Activated CD8-positive, alpha-beta memory T cell treated with anti-CD3 and anti-CD28 coated beads for 24 hours (primary cell): ENCODE measurements at places on chromosomes 3 and 15.

DNA sequence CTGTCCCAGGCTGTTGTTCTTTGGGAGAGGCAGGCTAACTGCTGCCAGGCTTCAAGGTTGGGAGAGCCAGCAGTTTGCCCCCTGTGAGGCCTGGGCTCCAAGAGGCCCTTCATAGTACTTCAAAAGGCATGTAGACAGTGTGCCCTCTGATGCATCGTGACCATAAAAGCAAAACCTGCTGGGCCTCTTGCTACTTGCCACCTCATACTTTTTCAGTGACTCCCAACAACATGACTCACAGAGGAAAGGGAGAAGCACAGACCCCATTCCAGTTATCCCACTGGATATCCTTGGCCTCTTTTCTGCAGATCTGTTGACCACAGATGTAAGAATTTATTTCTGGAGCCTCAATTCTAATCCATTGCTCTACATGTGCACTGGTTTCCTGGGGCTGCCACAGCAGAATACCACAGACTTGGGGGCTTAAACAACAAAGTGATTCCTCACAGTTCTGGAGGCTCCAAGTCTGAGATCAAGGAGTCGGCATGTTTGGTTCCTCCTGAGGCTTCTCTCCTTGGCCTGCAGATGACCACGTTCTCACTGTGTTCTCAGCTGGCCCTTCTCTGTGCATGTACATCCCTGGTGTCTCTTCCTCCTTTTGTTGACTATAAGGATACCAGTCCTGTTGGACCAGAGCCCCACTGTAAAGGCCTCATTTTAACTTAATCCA, 8.9 kb upstream of the NSMCE3 start:
- no peak for DNase-seq

GRCh38 chr15:89098281-89098680, 10.0 kb downstream of the ABHD2 start:
- no peak for DNase-seq

GRCh38 chr15:89673165-89673512, 6.0 kb downstream of the PLIN1 start:
- DNase-seq: no peak

DNA sequence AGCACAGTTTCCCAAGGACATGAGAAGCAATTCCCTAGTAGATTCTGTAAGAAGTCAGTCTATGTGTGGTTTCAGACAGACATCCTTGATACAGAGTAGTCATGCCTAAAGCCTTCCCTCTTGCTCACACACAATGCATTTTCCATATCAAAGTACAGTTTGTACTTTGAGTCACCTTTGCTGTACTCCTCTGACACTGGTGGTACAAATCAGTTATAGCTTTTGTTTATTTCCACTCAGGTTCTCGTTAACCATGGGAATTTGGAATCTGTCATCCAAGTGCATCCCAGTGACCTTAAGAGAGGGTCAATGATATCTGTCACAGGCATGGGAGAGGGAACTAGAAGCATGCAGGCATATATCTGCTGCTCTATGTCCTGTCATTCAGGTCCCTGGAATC, 3.6 kb upstream of the GNB4 start:
- no peak for DNase-seq

GRCh38 chr3:64825404-64826120, 137.8 kb upstream of the ADAMTS9 start:
- no peak for DNase-seq

GRCh38 chr3:155643581-155644165, 101.2 kb downstream of the PLCH1 start:
- no peak for DNase-seq

DNA sequence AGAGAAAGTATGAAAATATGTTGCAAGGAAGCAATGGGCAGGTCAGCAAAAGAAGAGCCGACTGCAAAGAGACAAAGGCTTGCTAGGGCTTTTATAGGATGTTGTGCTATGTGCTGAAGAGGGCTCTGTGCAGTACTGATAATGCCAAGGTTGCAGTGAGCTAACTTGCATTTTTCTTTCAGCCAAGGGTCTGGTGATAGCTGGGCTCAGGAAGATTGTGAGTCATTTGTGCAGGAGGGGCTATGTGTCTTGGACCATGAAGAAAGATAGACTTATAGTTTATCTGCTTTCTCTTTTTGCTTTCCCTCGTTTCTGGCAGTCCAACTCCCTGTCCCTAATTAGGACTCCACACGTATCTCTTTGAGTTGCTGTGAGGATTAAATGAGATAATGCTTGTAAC, 64.5 kb upstream of the LRIG1 start:
- no peak for DNase-seq

DNA sequence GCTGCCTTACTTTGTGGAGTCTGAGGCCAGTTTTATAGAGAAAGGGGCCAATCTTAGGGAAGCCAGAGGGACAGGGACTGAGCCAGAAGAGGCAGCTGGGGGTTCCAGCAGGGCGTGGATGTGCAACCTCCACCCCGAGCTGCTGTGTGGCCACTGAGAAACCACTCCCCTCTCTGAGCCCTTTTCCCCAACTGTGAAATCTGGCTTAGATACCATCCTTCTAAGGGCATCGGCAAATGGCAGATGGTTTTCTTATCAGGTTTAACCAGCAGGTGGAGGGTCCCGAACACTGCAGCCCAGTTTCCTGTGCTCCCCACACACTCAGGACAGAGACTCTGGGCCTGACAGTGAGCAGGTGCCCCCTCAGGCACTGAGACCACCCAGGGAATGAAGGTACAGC, 55.8 kb upstream of the SLC6A6 start:
- DNase-seq: no peak

- no peak for DNase-seq
Observed at GRCh38 chr3:9826815-9827573, 16.8 kb downstream of the RPUSD3 start.

- no peak for DNase-seq
Observed at GRCh38 chr3:98445949-98446406, 17.0 kb upstream of the OR5K1 start.

GRCh38 chr3:2910997-2911396, 199.2 kb downstream of the IL5RA start:
- DNase-seq: no peak

- no peak for DNase-seq
Observed at GRCh38 chr3:134697830-134698689, 47.2 kb upstream of the KY start.

- DNase-seq: no peak
Observed at GRCh38 chr15:48667701-48668100, 22.2 kb upstream of the FBN1 start.

DNA sequence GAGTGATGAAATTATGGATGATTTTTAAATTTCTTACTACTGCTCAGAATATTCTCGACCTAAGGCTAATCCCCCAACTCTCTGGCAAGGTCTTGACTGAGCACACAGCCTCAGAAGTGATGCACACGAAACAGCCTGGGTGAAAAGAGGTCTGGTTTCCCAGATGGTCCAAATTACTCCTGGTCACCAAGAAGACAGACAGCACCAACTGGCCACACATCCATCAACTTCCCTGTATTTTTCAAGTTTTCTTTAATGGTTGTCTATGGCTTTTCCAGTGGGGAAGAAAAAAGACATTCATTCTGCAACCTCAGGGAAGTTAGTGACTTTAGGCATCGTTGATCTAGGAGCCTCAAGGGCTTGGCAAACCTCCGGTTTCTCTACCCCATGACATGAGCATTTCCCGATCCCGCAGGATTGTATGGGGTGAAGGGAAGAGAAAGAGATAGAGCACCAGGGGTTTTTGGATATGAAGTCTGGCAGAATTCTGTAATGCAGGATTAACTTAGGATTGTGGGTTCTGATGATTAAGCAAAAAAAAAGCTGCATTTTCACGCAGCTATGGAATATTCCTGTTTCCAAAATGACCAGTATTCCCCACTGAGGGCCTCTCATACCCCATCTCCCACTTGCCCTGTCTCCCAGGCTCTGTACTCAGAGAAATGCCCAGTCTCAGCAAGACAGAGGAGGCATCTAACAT, 62.2 kb downstream of the UMPS start:
- DNase-seq: no peak

- DNase-seq: no peak
Observed at GRCh38 chr3:66052721-66053549, 14.2 kb upstream of the MAGI1 start.

- DNase-seq: no peak
Observed at GRCh38 chr3:46893146-46893748, 15.7 kb downstream of the PTH1R start.

DNA sequence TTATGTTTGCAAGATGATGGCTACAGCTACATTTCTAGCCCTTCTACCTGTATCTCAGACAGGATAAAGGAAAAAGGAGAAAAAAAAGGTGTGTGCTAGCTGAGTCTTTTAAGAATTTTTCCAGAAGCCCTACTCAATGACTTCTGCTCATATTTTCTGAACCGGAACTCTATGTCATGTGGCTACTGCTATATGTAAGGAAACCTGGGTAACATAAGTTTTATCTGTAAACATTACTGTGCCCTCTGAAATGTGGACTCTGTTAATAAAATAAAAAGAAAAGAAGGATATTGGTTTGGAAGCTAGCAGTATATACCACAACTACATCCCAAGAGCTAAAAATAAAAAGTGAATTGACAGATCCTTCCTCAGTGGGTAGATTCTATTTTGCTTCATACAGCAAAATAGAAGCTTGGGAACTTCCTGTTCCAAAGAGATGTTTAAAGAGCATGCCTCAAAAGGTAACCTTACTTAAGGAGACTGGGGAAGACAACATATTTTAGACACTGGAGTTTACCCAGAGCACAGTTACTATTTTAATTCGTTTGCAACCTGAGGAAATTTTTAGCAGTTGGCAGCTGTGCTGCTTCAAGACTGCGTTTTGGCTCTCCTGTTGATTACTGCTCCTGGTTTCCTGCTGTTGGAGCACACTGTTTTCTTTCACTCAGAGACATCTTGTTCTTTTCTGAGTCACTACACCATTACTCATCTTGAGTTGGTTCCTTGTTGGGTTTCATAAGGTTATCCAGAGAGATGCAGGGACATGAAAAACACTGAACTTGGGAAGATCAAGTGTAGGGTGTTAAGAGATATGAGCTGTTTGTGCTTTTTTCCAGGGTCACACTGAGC, 280.7 kb downstream of the NFKBIZ start:
- no peak for DNase-seq

GRCh38 chr15:39304201-39304841, 276.6 kb upstream of the THBS1 start:
- DNase-seq: no peak

DNA sequence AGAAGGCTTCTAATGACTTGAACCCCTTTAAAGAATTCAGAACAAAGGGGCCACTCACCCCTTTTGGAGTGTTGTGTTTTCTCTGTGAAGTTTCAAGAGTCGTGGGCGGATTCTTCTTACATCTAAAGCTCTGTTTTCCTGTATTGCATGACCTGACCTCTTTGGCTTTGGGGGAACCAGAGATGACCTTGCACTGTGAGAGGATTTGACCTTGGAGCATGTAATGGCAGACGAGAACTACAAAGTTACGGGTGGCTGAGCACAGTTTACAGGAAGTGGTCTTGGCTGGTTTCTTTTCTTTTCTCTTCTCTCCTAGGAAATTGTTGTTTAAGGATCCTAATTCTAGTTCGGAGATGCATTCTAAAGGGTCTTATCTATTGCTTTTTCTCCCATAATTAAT, 6.2 kb upstream of the BDH1 start:
- peak; percentile 17 for DNase-seq

DNA sequence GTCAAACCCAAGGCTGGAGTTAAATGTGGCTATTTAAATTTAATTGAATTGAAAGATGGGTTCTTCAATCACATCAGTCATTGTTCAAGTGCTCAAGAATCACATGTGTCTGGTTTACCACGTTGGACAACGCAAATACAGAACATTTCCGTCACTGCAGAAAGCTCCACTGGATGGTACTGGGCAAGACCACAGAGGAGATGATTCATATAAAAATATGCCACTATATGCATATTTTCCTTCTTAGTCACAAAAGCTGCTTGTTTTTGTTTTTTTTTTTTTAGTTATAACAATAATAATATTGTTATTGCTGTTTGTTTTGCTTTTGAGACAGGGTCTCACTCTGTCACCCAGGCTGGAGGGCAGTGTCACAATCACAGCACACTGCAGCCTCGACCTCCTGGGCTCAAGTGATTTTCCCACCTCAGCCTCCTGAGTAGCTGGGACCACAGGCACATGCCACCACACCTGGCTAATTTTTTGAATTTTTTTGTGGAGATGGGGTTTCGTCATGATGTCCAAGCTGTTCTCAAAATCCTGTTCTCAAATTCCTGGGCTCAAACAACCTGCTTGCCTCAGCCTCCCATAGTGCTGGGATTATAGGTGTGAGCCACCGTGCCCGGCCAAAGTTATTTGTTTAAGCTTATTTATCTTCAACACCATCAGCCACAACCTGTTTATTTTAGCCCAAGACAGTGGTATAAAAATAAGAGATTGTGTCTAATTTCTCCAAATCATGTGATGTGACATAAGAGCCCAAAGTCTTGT, 19.4 kb downstream of the RTP3 start:
- no peak for DNase-seq

- DNase-seq: no peak
Observed at GRCh38 chr3:112687616-112688015, 46.7 kb upstream of the CCDC80 start.

GRCh38 chr3:55245351-55245750, 241.8 kb downstream of the WNT5A start:
- no peak for DNase-seq

DNA sequence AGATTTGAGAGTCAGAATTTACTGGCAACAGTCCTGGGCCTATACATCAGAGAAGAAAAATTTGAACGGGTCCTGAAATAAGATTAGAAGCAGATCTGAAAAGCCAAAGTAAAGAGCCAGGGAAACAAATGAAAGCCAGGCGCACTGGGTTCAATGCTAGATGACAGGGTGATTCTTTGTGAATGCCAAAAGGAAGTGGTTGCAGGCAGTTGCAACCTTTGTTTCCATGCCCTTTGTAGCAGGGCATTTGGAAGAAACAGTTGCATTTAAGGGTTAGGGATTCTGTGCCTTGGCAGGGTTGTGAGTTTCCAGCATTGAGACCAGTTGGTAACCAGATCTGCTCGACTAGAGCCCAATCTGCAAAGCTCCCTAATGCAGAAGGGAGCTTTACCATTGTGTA, 36.4 kb upstream of the MTHFS start:
- DNase-seq: no peak

GRCh38 chr15:89067751-89068150, 20.5 kb upstream of the ABHD2 start:
- no peak for DNase-seq

DNA sequence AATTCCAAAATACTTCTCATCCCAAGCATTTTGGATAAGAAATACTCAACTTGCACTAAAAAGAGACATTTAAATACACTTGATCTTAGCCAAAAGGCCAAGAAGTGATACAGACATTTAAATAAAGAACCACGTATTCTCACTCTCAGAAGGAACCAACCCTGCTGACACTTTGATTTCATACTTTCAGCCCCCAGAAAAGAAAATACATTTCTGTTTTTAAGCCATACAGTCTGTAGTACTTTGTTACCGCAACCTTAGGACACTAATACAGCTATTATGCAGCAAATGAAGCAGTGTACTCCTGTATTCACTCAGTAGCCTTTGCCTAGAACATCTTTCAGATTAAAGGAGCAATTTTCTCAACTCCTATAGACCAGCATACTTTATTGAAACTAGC, 86.7 kb downstream of the TBC1D5 start:
- DNase-seq: no peak

DNA sequence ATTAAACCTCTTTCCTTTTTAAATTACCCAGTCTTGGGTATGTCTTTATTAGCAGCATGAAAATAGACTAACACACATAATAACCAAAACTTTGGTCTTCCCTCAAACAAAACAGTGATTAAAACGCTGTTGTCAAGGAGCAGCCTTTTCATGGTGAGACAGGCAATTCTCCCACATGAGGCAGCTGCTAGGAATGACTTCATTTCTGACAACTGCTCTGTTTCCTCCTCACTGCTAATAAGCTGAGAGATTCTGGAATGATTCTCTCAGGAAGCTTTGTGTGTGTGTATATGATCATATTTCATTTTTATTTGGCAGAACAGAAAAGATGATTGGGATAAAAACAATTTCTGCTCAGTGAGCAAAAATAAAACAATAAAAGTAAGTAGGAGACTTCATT, 580.6 kb upstream of the ADAMTS9 start:
- no peak for DNase-seq
